ENCODE measurements at places on chromosomes 12 and 14. TPM values are rescaled to one million over a fixed set of nuclear protein-coding genes. Genes with fewer than 3 reads are reported as not detected.
A peak's percentile ranks its signal among the peaks of the same experiment; 100 is the strongest.

HOXC6 gene
- 0.26 TPM for total RNA-seq

TSPAN11 gene
- total RNA-seq = 6.7 TPM

SLC35F4 gene
- total RNA-seq = not detected

SCYL2 gene
- 50.5 TPM for total RNA-seq

SLC4A8 gene
- 2.6 TPM for total RNA-seq

SELPLG gene
- total RNA-seq = 22.4 TPM

NEUROD4 gene
- total RNA-seq = not detected

MIP gene
- not detected for total RNA-seq

SARNP gene
- 36.6 TPM for total RNA-seq

RILPL2 gene
- 6.2 TPM for total RNA-seq

GMFB gene
- 27.9 TPM for total RNA-seq

HOXC10 gene
- total RNA-seq = not detected

TCL1B gene
- total RNA-seq = not detected

FBLN5 gene
- 241 TPM for total RNA-seq

KRT3 gene
- not detected for total RNA-seq

LBHD2 gene
- total RNA-seq = 0.60 TPM

TESPA1 gene
- 4.1 TPM for total RNA-seq

DNA sequence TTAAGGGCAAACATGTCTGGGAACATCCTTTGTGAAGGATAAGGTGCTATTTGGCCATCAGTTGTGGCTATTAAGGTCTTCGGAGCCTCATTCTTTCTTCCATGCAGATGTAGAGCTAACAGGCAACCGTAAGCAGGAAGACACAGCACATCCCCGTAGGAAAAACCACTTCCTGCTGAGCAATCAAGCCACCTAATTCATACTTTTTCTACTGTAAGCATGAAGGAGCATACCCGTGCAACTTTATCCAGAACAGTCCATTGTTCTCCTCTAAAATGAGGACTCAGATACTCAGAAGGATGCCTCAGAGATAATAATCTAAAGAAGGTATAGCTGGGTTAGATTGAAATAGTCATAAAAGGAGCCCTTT, 232.0 kb downstream of the PPM1H start:
- DNase-seq = no peak

DNA sequence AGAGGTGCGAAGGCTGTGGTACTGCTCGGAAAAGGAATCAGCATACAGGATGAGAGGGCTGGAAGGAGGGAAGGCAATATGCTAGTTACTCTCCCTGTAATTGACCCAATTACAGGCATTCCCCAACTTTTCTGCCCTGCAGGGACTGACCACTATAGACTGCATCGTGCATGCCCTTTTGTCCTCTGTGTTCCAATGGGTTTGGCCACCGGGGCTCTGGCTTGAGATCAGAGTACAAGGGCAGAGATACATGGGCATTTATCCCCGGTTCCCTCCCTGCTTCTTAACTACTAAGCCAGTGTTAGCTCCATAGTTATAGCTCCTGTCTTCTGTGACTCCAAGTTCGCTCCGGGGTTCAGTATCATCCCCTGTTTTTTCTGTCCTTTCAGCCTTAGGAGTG, 59.7 kb downstream of the GTF2A1 start:
- DNase-seq = no peak

DNA sequence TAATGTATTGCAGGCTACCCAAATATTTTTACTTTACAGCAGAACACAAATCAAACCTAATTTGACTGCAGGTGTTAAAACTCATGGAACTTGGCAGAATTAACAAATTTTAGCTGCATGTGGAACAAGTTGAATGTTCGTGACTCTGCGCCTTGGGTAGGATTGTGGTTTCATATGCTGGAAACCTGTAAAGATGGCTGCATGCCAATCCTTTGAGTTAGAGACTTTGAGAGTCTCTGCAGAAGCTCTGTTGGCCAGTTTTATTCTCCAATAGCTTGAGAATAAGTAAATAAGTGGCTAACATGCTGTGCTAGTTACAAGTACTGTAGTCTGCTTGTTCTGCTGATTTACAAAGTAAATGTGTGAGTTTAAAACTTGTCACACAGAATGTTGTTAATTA, 77.8 kb downstream of the PDE6H start:
- DNase-seq = no peak

GRCh38 chr14:99081880-99082279, 190.1 kb downstream of the BCL11B start:
- DNase-seq = no peak

GRCh38 chr14:105398726-105399465, 558 bp downstream of the TEX22 start:
- no peak for DNase-seq

- DNase-seq = peak; percentile 11
Observed at GRCh38 chr12:116919247-116919661, 8.5 kb downstream of the FBXW8 start.

GRCh38 chr12:68231229-68231628, 5.6 kb upstream of the IL26 start:
- no peak for DNase-seq

- DNase-seq = no peak
Observed at GRCh38 chr14:53356361-53357150, 203.4 kb upstream of the DDHD1 start.

GRCh38 chr14:55103005-55103640, 25.9 kb upstream of the LGALS3 start:
- DNase-seq = peak; percentile 91

DNA sequence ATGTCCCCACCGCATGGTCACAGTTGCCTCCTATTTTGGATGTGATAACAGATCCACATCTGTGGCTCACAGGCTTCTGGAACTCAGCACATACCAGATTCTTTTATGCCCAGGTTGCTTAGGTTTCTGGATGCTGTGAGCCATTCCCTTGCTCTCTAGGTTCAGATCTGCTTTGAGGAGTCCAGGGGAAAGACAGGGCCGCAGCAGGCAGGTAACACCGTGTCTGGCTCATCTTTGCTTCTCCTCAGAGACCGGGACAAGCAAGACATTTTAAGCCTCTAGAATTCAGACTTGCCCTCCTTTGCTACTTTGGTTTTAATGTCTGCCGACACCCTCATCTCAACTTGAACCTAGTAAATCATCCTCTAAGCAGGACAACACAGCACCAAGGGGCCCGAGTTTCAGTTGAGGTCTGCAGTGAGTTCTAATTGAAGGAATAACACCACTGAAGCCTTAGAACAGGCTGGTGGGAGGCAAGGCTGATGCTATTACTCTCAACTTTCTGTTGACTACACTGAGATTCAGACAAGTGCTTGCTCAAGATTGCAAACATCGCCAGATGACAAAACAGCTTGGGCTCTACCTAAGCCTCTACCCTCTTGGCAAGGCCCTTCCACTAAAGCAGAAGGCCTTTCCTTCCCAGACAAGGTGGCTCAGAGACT, 55.3 kb downstream of the MDM2 start:
- DNase-seq = no peak

- no peak for DNase-seq
Observed at GRCh38 chr14:74793506-74794155, 30.5 kb downstream of the YLPM1 start.

- DNase-seq = no peak
Observed at GRCh38 chr12:110995016-110995415, 74.6 kb upstream of the MYL2 start.

GRCh38 chr12:4392223-4392742, 12.8 kb upstream of the FGF23 start:
- DNase-seq = no peak

- no peak for DNase-seq
Observed at GRCh38 chr12:98786653-98787052, 141.6 kb downstream of the APAF1 start.

DNA sequence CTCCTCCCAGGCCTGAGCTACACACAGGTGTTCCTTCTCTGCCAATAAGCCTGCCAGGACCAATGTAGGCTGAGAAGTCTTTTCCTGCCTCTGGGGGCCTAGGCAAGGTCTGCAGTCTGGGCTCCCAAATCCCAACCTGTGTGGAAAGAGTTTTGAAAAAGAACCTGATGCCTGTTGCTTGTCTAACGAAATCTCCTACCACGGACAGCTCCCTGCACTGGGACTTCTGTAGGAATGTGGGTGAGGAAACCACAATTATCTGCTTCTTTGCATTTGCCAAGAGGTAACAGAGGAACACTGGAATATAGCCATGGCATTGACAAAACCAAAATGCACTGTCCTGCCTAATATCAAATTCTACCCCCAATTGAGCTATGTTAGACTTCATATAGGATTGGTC, 877.0 kb upstream of the TMEM132C start:
- DNase-seq = no peak

GRCh38 chr12:83514372-83514771, 827.7 kb downstream of the TMTC2 start:
- DNase-seq = no peak

DNA sequence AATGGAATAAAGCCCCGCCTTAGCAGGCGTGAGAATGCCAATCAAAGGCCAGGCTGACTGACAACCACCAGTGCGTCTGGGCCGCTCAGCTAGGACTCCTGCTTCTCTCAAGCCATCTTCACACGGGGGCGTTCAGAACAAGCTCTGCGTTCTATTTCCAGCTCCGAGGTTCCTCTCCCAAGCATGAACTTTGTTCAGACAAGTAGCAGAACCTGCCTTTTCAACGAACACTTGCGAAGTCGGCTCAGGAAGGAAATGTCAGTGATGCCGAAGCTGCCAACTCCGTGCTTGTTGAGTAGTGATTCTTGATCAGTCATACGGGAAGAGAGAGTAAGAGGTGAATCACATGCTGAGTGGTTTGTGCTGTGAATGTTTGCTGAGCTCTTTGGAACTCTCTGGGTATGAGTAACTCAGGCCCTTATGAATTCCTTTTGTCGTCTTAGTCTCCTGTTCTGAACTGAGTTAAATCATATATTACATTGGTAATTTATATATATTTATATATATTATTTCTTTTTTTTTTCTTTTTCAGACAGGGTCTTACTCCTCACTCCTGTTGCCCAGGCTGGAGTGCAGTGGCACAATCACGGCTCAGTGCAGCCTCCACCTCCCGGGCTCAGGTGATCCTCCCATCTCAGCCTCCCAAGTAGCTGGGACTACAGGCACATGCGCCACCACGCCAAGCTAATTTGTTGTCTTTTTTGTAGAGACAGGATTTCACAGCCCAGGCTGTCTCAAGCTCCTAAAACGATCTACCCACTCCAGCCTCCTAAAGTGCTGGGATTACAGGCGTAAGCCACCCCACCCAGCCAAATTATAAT, 29.4 kb upstream of the BCL7A start:
- DNase-seq = no peak

GRCh38 chr14:74804219-74804825, 41.2 kb downstream of the YLPM1 start:
- no peak for DNase-seq

DNA sequence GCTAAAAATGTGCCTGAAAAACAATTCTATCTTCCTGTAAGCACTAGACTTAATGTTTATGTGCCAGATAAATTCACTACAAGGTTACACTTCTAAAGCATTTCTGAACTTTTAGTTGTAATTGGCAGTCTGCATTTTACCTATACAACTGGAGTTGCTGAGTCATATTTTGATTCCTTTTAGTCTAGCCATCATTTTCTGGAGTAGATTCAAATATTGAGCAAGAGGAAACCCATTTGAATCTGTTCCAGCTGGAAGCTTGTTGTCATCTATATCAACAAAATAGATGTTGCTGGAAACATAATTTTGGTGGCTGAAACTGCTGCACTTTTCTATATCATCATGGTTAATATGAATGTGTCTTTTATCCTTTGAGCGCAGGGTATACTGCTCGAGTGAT, 122.2 kb upstream of the CCDC175 start:
- DNase-seq = no peak

DNA sequence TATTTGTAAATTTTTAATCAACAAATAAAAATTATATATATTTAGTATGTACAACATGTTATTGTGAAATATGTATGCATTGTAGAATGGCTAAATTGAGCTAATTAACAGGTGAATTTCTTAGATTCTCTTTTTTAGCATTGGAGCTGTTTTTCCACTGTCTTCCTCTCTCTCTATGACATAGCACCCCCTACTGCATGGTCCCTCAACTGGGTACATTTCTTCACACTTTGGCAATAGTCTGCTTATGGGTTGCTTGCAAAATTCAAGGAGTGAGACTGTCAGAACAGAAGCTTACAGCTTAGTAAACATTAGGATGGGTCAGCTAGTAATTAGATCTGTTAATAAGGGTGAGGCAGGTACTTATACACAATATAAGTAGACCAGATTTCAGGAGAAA, 658.5 kb upstream of the MGAT4C start:
- no peak for DNase-seq

DNA sequence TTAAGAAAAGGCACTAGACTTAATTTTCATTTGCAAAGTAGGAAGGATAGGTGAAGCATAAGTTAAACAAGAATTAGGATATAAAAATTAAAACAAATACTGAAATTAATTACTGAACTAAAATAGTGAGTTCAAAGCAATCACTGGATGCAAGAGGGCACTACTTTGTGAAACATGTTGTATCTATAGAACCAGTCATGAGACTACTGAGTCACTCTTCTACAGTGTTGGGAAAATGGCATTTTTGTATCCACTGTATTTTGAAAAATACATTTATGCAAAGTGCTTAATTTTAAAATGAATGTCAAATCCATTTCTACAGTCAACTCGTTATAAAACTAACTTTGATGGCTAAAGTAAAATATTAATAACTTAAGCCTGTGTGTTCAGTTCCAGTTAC, 47.9 kb downstream of the SEL1L start:
- DNase-seq = no peak

- no peak for DNase-seq
Observed at GRCh38 chr12:73625226-73625625, 912.4 kb upstream of the ATXN7L3B start.

GRCh38 chr14:94461526-94462218, 9.1 kb upstream of the SERPINA11 start:
- no peak for DNase-seq

- DNase-seq = no peak
Observed at GRCh38 chr12:48000878-48001504, 3.3 kb downstream of the COL2A1 start.

DNA sequence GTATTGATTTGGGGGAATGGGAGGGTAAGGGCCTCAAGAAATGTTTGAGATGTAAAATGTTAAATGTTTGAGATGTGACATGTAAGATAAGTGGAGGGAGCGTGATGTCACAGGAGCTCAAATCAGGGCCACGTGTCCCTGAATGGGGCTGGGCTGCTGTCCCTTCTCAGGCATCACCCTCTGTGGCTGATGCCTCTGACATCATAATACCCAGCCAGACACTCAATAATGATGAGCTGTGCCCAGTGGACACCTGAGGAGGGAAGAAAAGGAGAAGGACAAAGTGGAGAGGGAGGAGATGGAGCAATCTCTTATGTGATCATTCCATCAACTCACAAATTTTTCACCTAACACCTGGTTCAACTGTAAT, 120.8 kb downstream of the SAMD4A start:
- DNase-seq = no peak

- no peak for DNase-seq
Observed at GRCh38 chr12:39442831-39443080, 164 bp downstream of the KIF21A start.

DNA sequence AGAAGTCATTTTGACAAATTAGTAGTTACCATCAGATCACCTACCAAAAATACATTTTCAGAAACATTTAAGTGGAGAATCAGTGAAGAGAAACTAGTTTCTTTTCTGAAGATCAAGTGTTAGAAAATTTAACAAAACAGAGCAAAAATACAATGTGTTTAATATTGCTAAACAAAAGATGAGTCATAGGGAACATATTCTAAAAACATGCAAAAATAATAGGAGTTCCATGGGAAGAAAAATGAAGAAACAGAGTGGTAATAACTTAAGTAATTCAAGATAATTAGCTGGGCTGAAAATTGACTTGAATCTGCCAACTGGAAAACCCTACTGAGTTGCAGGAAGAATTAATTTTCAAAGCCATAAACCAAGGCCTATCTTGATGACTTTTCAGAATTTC, 111.5 kb upstream of the KITLG start:
- DNase-seq = no peak
